Osteoblast (primary cell): ENCODE measurements at places on chromosomes 11 and 22. TPM values are rescaled to one million over a fixed set of nuclear protein-coding genes. Genes with fewer than 3 reads are reported as not detected.
A peak's percentile ranks its signal among the peaks of the same experiment; 100 is the strongest.

DNA sequence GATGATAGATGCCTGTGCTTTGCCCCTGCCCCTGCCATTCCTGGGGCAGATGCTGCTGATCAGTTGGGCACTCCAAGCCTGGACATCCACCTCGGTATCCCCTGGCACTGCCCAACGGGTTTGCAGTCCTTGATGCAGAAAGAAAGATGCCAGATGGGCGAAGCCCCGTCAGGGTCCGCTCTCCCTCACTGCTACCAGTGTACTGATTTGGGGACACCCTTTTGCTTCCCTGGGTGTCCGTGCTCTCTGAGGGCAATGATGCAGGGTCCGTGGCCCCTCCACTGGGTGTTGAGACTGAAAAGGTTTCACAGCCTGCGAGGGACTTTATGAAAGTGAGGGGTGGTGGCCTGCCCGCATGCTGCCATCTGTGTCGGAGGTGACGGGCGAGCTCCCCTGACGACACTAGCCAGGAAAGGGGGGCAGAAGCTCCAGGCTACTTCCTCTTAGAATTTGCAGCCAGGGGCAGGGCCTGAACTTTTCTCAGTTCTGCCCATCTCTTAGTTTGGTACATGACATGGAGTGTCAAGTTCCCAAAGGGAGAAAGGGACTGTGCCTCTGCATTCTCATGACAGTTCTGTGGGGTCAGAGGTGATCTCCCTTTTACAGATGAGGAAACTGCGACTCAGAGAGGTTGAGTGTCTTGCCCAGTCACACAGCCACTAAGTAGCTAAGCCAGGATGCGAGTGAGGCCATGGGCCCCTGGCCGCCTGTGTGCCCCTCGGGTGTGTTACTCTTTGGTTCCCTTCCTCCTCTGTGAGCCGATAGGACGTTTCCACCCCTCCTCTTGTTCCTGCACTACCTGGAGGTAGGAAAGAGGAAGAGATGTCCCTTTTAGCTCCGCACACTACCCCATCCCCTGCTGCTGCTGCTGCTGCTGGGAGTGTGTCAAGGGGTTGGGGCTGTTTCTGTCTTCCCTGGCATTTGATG, 96.6 kb downstream of the BCR start:
- DNase-seq = no peak

- DNase-seq = no peak
Measured at GRCh38 chr11:70901951-70902521, 350.3 kb downstream of the SHANK2 start.

- DNase-seq = no peak
Measured at GRCh38 chr11:56764976-56765375, 16.5 kb upstream of the OR9G4 start.

DNA sequence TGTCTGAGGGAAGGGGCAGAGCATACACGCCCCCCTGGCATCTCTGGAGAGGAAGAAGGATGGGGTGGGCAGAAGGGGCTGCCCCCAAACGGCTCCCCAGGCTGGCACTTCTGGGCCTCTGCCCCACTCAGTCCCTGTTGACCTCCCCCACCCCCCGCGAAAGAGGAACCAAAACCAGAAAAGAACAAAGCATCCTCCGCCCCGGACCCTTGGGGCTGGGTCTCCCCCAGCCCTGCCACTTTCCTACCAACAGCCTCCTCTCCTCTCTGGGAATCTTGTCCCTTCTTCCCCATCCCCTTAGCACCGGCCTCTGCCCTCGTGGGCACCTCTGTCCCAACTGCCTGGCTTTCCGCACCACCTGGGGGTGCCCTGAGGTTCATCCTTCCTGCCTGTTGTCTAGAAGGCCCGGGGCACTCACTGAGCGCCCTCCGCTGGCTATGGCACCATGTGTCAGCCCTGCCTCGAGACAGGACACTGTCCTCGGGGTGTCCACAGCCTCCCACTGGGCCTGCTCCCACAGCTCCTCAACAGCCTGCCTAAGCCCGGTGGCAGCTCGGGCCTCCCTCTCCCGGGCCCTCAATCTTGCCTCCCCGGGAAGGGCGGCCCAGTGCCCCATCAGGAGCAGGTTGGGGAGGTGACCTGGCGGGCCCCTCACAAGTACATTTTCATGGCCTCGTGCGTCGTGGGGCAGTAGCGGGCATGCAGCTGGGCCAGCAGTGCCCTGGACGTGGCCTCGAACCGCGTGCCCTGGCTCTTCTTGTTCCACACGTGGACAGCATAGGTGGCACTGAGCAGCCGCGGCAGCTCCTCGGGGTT, 28.2 kb downstream of the A4GALT start:
- peak; percentile 72 for DNase-seq

DNA sequence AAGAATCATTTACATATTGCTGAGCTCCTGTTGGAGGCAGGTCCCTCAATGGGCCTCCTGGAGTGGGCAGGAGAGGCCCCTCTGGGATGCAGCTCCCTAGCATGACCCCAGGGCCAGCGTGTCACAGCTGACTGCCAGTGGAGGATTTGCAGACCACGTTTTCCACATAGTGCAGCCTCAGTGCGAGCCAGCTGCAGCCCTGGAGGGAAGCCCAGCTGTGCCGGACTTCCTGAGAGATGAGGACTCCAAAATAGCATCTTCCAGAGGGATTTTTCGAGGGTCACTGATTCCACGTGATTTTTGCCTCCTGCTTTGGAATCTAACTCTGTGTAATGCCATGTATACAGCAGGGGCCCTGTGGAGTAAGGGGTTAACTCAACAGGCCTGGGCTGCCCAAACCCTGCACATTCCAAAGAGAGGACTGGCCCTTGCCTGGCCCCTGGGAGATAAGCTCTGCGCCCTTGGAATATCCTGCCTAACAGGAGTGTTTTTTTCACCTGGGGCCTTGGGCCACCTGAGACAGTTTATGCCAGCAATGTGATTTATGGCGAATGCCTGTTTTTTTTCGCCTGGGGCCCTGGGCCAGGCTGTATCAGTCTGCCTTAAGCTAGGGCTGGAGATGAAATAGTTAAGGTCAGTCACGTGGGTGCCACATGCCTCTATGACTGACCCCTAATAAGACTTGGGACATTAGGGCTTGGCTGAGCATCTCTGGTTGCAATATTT, 47.4 kb downstream of the RPS6KA4 start:
- DNase-seq = no peak

DNA sequence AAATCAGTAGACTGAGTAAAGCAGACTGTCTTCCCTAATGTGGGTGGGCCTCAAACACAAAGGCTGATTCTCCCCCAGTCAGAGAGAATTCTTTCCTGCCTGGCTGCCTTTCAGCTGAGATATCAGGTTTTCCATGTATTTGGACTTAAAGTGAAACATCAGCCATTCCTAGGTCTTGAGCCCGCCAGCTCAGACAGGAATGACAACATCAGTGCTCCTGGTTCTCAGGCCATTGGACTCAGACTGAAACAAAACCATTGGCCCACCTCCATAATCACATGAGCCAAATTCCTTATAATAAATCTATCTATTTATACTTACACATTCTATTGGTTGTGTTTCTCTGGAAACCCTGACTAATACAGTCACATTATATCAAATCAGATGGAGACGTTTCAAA, 56.7 kb upstream of the CLPB start:
- peak; percentile 80 for DNase-seq

DNA sequence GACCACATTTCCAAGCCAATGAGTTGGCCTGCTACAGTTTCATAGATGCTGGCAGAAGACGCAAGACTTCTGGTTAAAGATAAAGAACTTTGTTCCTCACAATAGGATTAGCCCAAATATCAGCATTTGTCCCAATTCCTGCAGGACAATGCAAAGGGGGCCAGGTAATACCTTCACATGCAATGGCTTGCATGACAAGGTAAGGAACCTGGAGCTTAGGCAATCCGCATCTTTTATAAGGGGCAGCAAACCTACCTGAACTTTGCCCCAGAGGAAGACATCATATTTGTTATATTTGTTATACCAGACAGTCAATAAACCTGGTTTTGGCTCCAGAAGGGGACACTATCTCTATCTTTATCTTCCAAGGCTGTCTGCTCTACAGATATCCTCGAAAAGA, 5.3 kb downstream of the P2RY6 start:
- no peak for DNase-seq

- DNase-seq = peak; percentile 94
Measured at GRCh38 chr22:25202290-25202921, 2.7 kb downstream of the CRYBB3 start.

DNA sequence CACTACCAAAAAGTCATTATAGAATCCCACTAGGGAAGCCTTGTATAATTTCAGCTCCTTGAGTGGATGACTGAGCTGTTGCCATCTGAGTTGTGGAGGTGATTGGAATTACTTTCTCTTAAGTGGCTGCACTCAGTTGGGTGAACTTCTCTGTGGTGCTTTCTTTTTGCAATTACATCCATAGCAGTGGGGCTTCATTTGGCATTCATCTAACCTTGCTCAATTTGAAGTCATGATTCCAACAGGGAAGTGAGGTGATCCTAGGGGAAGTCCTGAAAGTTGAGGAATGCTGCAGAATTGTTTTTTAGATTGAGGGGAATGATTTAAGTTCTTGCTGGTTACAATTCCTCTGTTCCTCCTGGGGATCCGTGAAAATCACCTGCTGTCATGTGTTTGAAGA, 39.6 kb downstream of the ARHGAP42 start:
- no peak for DNase-seq

DNA sequence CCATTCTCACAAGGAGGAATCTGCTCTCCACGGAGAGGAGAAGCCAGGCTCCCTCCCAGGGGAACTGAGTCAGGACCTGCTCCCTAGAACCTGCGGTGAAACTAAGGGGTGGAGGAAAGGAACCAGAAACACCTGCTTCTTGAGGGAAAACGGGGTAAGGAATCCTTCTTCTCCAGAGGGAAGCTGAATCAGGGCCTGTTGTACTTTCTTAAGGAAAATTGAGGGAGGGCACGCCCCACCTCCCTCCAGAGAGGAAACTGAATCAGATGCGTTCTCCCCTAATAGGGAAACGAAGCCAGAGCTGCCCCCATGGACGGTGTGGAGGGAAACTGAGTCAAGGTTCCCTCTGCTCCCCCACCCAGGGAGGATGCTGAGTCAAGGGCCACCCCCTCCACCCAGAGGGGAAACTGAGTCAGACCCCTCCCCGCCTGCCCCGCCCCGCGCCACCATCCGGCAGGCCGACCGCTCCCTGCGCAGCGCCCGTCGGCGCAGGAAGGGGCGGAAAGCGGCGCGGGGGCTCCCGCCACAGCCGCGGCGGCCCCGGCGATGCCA, 393 bp downstream of the RELA start:
- DNase-seq = peak; percentile 89

DNA sequence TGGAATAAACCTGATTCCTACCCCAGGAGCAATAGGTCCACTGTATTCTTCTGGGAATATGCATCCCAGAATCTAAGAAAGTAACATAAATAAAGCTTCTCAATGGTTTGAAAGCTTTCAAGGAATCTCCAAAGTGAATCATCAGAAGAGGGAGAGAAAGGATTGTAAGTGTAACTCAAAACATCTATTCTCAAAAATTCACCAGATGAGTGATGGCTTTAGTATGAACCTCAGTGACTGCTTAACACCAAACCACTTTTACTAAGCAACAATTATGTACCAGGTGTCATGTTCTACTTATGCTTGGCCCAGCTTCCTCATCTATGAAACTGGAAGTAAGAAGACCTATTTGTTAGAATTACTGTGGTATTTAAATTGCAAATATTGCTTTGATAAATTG, 7.4 kb downstream of the RAB38 start:
- peak; percentile 68 for DNase-seq

DNA sequence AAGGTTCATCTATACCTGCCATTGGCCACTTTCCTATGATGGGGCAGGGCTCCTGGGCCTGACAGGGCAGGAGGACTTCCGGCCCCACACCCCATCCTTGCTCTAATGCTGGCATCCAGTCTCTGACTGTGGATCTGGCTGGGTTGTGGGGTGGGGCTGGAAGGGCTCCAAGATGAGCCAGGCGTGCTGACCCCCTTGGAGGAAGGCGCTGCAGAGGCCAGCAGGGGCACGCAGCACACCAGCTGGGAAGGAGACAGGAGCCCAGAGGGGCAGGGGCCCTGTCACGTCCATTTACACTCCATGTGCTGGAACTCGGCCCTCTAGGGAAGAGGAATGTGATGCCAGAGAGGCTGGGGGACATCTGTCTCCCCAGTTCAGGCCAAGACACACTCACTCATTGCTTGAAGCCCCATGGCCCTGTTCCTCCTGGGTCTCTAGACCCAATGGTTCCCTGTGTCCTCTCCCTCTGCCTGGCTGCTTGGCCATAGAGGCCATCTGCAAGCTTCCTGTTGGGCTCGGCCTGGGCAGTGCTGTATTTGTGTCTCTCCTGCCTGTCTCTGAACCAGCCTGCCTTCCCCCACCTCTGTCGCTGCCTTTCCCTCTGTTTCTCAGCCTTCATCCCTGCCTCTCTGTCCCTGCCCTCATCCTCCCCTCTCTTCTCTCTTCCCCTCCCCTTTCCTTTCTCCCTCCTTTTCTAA, 67.5 kb upstream of the NECTIN1 start:
- no peak for DNase-seq

GRCh38 chr11:134517115-134517514, 105.1 kb upstream of the B3GAT1 start:
- DNase-seq = no peak

- DNase-seq = no peak
Measured at GRCh38 chr11:77117492-77117891, 10.6 kb upstream of the MYO7A start.

DNA sequence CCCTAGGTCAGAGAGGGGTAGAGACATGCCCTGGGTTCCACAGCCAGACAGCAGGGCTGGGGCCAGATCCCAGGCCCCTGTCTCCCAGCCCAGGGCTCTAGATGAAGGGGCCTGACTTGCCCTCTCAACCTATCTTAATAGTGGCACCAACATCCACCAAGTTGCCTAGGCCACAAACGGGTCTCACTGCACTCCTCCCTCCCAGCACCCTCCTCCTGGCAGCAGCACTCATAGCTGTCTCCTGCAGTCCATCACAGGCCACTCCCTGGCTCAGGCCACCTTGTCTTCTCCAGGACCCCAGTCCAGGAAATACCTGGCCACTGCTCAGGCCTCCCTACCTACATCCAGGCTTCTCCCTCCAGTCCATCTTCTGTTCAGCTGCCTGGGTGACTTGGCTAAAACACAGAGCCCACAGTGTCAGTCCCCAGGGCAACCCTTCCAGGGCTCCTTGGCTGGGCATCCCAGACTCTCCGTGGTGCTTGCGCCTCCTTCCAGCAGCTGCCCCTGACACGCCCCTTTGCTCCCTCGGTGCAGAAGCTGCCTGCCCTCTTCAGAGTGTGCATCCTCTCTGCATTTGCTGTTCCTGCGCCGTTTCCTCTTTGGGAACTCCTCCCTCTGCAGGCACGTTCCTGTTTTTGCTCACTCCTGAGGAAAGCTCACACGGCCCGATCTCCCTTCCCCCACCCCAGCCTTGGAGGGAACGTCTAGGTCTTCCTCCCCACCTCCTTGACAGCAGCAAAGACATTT, 40.5 kb downstream of the LRRC32 start:
- peak; percentile 65 for DNase-seq

DNA sequence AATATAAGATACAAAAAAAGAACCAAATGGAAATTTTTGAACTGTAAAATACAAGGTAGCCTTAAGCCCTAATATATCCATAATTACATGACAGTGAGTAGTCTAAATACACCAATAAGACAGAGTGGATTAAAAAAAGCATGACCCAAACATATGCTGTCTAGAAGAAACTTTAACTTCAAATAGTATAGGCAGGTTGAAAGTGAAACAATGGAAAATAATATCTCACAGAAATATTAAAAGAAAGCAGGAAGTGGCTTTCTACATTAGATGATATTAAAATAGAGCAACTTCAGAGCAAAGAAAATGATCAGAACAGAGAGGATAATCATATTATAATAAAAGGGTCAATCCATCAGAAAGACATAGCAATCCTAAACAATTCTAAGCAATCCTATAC, 21.8 kb downstream of the DCUN1D5 start:
- no peak for DNase-seq

The SLC7A4 gene
- under 0.01 and 0.36 TPM in 2 replicates for total RNA-seq

The NEFH gene
- total RNA-seq = under 0.01 and 0.36 TPM in 2 replicates

The RCOR2 gene
- under 0.01 TPM in 2 replicates for total RNA-seq
